ENCODE measurements at places on chromosomes 16 and 17.

- no peak for DNase-seq
Measured at GRCh38 chr16:17802571-17802970, 331.8 kb upstream of the XYLT1 start.

DNA sequence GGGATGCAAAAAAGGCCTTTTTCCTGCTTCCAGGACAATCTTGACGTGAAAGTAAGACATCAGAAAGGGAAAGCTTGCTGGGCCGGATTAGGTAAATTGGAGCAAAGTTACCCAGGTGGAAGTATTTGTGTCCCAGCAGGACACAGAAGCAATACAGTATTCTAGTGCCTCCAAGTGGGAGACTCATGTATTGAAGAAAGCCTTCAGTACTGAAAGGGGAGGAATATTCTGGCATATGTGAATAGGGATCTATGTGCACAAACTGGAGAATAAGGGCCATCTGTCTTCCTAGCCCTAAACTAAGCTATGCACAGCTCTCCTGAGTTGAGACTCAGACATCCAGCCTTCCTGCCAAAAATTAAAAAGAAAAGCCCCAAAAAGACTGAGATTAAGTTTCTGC lies 327.3 kb upstream of the CDH8 start:
- no peak for DNase-seq

DNA sequence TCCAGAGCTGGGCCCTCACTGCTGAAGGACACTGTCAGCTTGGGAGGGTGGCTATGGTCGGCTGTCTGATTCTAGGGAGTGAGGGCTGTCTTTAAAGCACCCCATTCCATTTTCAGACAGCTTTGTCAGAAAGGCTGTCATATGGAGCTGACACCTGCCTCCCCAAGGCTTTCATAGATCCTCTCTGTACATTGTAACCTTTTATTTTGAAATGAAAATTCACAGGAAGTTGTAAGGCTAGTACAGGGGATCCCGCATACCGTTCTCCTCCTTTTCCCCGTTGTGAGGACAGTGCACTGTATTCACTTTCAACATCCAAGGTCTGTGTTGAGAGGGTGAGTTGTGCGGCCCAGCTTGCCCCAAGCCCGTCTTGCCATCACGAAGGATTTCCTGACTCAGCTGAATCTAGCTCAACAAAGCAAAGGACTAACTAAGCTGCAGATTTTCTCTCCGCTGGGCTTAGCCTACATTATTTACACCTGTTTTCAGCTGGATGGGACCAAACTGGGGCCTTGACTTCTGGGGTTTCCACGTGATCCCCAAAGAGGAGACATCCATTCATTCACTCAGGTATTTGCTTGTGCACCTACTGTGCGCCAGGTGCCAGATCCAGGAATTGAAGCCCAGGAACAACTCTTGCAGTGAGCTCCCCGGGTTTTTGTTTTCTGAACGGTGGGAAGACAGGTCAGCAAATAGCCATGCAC lies 5.2 kb upstream of the TMEM235 start:
- no peak for DNase-seq

DNA sequence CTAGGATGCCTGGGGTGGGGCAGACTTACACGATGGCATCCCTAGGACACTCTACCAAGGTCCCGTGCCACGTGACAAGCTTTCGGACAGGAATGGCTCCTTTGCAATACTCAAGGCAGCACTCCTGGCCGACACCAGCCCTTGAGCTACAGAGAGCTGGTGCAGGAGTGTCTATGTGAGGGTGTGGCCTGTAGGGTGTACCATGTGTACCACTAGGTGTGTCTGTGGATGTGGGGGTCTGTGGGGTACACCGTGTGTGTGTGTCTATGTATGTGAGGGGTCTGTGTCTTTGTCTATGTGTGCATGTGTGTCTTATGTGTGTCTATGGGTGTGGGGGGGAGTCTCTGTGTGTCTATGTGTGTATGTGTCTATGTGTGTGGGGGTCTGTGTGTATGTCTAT lies 1.9 kb upstream of the TLE7 start:
- no peak for DNase-seq

- no peak for DNase-seq
Measured at GRCh38 chr17:64340557-64340956, 50.1 kb downstream of the PECAM1 start.
